ENCODE measurements at places on chromosomes 2 and 18. TPM values are rescaled to one million over a fixed set of nuclear protein-coding genes. Genes with fewer than 3 reads are reported as not detected.

- no peak for ATAC-seq
Observed at GRCh38 chr2:112772322-112772721, 7.9 kb upstream of the CKAP2L start.

Gene HRH4
- total RNA-seq, result 3.8 TPM

GRCh38 chr2:226508683-226509082, 290.9 kb downstream of the IRS1 start:
- ATAC-seq, result no peak

- no peak for ATAC-seq
Observed at GRCh38 chr2:101692041-101692440, 5.5 kb upstream of the MAP4K4 start.

GRCh38 chr2:56540467-56540866, 356.7 kb downstream of the CCDC85A start:
- no peak for ATAC-seq
